ENCODE measurements at places on chromosomes 7 and 10.

DNA sequence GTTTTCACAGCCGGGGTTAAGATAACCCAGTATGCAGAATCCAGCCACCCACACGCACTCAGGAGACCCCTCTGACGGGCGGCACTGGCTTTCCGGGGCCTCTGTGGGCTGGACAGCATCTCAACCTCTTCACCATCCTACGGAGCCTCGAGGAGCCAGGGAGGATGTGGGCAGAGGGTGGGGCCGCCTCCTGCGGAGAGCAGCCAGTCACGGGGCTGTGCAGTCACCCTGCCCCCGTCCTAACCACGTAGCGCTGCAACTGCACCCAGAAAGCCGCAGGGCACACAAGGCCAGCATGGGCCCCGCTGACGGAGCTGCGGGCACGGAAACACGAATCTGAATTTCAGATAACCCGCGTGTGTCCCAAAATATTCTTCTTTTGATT is 270.3 kb downstream of the ELFN1 start:
- peak; percentile 95 for DNase-seq

GRCh38 chr7:152760854-152761748 is 1.5 kb downstream of the ACTR3B start:
- DNase-seq: no peak

DNA sequence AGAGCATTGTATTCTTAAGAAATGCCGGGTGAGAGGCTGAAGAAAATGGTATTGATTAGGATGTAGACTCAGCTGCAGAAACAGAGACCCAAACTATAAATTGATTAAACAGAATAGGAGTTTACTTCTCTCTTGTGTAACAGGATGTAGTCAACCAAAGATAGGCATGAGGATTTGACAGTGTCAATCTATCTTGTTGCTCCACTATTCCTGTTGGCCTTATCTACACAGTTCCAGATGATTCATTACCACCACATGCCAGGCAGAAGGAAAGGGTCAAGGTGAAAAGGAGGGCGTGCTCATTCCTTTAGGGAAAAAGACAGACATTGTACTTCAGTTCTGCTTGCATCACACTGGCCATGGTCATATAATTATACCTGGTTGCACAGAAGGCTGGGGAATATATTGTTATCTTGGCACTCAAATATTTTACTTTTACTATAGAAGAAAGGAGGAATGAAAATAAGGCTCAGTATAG is 11.9 kb upstream of the DMTF1 start:
- DNase-seq: no peak

DNA sequence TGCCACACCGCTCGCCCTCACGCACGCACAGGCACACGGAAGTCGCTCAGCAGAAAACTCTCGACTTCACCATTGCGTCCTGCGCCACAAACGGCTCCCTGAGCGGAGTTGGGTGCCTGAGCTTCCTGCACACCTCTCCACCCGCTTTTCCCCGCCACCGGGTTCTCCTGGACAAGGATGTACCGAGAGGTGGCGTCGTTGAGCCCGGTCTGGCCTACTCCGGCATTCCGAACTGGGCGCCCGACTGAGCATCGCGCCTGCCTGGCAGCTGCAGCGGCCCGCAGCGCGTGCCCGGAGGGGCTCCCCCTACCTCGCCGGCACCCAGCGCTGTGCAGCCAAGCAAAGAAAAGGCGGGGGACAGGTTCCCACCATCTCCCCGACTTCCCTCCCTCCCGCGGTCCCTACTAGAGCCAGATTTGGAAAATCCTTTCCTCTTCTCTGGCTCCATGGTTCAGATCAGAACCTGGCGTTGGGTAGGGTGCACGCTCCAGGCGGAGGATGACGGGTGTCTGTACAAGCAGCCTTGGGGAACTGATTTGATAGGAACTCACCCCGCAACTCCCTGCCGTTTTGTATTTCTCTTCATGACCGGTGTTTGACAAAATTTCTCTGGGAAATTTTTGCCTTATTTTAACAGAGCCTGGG is 1.7 kb downstream of the SORCS3 start:
- no peak for DNase-seq

DNA sequence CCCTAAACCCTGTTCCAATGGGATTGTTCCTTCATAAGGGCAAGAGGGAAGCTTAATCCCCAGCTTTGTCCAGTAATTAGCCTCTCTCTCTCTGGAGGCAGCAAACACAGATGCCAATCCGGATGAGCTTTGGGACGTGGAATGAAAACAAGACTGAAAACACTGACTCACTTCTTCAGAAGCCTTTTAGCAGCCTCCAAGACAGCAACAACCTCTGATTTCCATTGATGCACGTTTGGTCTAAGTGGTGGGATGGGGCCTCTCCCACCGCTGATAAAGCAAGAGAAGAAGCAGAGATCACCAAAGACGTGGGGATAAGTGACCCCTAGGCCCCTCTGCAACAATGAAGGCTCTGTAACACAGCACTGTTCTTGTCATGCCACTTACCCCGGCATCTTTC is 5.8 kb upstream of the GFRA1 start:
- DNase-seq: no peak

DNA sequence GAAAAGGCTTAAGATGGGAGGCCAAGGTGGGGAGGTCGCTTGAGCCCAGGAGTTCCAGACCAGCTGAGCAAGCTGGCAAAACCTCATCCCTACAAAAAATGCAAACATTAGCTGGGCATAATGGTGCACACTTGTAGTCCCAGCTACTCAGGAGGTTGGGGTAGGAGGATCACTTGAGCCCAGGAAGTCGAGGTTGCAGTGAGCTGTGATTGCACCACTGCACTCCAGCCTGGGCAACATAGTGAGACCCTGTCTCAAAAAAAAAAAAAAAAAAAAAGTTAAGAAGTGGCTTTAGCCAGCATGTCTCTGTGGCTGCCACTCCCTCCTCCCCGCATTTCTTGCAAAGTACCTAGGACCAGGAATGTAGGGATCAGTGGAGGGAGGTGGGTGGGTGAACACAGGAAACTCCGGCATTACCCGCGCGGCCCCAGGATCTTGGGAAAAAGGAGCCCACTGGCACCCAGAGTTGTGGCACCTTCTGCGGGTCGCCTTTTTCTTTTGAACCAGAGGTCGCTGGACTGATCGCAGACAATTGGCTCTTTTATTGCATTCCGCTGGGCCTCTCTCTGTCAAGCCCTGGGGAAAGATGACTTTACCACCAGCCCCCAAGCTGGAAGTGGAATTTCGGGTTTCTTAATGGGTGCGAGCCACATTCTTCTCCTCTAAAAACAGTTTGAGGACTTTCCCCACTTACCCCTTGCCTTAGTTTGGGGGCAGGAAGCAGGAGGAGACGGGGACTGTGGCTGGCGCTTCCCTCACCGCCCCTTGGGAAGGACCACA is 3.5 kb downstream of the VGF start:
- no peak for DNase-seq

DNA sequence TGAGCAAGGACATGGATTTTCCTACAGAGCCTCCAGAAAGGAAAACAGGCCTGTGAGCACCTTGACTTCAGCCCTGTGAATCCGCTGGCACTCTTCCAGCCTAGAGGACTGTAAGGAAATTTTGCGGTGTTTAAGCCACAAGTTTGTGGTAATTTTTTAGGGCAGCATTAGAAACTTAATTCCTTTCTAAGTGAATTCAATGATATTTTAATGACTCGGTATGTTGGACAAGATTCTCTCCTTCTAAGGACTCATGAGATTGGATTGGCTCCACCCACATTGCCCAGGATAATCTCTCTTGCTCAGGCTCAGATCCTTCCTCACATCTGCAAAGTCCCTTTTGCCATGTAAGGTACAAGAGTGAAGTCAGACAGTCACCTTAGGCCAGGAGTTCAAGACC is 4.5 kb downstream of the LYZL2 start:
- no peak for DNase-seq

DNA sequence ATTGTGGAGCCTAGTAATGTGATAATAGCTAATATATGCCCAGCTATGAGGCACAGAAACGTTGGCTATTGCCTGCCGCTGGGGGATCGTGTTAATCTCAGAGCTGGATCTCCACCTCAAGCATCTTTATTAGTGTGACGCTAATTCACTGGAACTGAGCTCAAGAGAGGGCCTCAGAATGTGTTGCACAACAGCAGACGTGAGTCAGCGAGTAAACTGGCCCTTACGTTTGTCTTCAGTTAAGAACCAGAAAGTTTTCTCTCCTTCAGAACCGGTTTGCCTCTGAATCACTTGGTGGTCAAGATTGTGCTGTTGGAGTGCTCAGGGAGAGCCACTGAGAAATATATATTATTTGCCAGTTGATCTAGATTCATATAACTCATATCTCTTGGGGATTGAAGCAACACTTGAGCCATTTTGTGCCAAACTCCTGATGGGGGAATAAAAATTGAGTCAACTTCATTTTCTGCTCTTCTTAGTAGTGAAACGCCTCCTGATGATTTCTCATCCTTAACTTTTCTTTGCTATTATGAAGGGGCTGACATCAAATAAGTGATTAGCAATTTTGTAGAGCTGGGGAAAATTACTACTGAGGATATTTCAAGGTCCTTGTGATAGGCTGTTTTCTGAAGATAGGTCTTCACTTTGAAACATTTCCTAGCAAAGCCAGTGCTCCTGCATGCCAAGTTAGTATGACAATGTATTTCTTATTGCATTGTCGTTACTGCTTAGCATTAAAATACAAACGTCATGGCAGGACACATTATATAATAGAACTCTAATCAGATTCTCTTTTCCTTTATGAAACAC is 22.3 kb downstream of the BZW2 start:
- DNase-seq: peak; percentile 18

- no peak for DNase-seq
These were observed 253.8 kb downstream of the CSTF2T start for GRCh38 chr10:51445588-51445987.

DNA sequence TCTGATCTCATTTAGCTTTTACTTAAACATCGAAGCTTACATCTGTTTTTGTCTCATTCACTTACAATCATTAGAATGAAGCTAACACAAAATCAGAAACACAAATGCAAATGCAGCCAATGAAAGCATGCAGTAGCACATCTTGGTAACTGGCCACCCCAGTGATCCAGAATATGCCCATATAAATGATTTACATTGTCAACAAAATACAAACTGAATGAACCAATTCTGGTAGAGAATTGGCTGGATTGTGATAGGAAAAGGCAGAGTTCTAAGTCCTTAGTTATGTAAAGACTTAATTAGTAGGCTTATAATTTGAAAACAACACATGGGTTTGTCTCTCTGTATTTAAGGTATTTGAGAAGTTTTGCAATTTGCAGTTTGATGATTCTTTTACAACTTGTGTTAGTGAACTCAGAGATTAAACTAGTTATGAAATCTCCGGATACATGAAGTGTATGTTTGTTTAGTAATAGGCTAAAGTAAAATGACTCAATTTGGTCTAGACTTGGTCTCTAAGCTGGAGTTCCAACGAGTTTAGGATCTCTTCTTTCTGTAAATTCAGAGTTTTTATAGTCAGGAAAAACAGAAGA is 21.2 kb downstream of the TECTB start:
- no peak for DNase-seq

- no peak for DNase-seq
These were observed 298.1 kb downstream of the BICC1 start for GRCh38 chr10:58810751-58811150.

DNA sequence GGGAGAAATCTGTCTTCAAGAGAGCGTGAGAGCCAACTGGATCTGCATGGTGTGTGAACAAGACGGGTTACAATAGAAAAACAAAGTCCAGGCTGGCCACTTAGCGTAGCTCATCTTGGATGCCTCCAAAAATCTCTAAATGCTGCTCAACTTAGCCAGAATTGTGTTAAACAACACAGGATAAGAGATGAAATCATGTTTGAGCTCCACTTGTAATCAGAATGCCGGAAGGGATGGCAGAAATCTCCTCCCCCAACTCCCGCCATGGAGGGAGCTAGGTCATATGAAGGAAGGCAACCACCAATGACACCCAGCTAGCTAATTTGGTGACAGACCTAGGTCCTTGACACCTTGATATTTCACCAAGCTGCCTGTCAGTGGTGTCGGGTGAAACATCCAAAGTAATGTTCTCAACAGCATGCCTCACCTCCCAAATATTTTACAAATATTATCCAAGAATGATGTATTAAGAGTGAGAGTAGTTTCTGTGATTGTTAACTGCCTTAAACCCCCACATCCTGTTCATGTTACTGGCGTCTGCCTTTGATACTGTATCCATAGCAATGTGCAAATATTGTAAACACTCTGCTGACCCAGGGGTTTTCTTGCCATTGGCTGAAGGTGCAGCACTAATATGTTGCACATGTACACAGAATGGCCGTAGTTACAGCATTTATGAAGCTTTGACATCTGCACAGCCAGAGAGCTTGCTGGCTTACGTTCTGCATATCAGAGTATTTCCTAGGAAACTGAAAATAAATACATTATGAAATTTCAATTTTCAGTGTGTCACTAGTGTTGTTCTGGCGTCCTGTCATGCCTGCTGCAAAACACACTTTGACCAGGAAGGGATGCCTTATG is 25.8 kb downstream of the TMEM254 start:
- DNase-seq: no peak

Measured in 8988T (cell line).